ENCODE measurements at places on chromosomes 5 and 9.

- no peak for DNase-seq
These were observed 656.5 kb downstream of the BNC2 start for GRCh38 chr9:16213781-16214515.

DNA sequence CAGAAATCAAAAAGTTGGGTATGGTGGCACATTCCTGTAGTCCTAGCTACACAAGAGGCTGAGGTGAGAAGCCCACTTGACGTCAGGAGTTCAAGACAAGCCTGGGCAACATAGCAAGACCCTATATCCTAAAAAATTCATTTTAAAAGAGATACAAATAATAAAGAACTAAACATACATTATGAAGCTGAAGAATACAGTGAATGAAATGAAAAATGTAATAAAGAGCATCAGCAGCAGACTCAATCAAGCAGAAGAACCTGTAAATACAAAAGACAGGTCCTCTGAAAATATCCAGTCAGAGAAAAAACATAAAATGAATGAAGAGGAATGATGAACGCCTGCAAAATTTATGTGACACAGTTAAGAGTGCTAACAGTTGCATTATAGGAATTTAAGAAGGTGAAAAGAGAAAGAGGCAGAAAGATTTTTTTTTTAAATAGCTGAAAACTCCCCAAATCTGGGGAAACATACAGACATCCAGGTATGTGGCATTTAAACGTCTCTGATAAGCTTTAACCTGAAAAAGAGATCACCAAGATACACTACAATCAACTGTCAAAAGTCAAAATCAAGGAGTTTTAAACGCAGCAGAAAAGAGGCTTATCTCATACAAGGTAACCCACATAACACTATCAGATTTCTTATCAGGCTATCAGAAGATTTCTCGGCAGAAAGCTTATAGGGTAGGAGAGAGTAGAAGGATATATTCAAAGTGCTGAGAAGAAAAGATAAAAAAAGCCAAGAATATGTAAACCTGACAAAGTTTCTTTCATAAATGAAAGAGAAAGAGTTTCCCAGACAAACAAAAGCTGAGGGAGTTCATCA, 57.6 kb downstream of the PRRC1 start:
- DNase-seq = no peak

GRCh38 chr5:168706655-168707069, 127.5 kb upstream of the PANK3 start:
- DNase-seq = no peak

DNA sequence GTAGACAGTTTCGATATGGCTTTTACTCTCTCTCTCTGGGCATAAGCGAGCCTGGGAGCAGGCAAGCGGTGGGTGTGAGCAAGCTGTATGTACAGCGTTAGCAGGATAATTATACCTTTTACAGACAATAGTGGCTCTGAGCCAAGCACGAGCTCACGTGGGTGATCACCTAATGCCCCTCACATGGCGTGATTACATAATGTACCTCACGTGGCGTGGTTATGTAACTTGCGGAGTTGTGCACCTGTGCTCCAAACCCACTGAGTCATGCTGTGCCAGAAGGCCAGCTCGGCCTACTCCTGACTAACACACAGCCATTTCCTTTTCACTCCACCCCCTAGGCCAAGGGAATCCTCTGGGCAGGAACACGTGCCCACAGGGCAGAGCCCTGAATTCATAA, 797.2 kb downstream of the EFNA5 start:
- DNase-seq = no peak

DNA sequence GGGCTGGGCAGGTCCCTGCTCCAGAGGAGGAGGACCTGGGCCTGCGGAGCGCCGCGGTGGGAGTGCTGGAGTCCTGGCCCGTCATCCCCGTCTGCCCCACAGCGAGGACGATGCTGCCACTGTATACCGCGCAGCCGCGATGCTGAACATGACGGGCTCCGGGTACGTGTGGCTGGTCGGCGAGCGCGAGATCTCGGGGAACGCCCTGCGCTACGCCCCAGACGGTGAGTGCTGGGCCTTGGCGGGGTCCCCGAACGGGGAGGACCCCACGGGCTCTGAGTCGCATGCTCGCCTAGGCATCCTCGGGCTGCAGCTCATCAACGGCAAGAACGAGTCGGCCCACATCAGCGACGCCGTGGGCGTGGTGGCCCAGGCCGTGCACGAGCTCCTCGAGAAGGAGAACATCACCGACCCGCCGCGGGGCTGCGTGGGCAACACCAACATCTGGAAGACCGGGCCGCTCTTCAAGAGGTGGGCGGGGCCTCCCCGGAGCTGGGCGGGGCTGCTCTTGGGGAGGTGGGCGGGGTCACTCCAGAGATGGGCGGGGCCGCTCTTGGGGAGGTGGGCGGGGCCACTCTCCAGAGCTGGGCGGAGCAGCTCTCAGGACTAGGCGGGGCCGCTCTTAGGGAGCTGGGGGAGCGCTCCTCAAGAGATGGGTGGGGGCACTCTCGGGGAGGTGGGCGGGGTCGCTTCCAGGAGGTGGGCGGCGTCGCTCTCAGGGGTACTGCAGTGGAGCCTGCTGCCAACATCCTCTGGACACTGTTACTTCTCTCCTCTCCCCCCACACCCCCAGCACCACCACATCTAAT, 13.1 kb downstream of the LRRC26 start:
- DNase-seq = peak; percentile 40

DNA sequence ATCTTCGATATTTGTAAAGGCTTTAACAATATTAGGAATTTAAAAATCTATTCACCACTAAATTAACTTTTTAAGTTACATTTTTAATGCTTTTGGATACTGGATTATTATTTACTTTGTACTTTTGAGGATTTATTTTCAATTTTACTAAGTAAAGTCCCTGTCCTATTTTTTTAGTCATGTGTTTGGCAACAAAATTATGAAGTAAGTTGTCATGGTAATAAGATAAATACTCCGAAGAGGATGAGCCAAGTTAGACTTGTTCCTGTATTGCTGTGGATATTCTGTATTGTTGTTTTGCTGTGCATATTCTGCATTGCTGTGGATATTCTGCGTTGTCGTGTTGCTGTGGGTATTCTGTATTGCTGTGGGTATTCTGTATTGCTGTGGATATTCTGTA, 210.1 kb downstream of the MTRR start:
- DNase-seq = no peak

GRCh38 chr5:40688127-40688761, 8.5 kb downstream of the PTGER4 start:
- peak; percentile 73 for DNase-seq

GRCh38 chr5:123787635-123788034, 275.7 kb downstream of the CSNK1G3 start:
- no peak for DNase-seq

- DNase-seq = no peak
These were observed 273.3 kb downstream of the BNC2 start for GRCh38 chr9:16597136-16597535.

- no peak for DNase-seq
These were observed 1.5 kb downstream of the STXBP1 start for GRCh38 chr9:127613583-127613954.

- DNase-seq = no peak
These were observed 171.5 kb downstream of the EDIL3 start for GRCh38 chr5:84213212-84213611.

DNA sequence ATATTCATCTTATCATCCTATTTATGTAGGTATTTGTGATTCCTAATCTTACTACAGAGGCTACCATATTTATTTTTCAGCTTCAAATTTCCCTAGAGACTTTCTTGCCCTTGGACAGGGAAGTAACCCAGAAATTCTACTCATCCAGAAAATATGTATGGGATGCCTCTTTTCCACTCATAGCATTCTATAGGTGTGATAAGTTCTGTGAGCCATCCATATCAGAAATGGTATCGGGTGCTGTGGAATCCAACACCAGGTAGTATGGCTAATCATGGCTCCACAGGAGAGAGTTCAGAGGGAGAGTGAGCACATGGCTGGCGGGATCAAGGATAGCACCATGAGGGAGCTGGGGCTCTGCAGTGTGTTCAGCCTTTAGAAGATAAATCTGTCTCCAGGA, 349.3 kb upstream of the ACTBL2 start:
- no peak for DNase-seq

DNA sequence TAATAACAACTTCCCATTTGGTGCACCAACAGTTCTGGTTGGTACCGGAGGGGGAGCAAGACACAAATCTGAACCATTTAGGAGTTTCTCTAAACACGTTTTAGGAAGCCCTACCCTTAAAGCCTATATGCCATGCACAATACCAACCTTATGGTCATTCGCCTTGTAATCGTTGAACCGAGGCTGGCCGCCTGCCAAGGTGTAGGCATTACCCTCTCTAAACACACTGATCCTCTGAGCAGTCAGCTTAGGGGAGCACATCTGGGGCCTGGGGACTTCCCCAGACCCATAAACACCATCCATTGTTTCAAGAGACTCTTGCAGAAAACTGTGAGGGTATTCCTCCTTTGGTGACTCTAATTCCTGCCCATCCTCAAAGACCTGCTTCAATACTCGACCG, 328 bp downstream of the GRXCR2 start:
- DNase-seq = no peak

DNA sequence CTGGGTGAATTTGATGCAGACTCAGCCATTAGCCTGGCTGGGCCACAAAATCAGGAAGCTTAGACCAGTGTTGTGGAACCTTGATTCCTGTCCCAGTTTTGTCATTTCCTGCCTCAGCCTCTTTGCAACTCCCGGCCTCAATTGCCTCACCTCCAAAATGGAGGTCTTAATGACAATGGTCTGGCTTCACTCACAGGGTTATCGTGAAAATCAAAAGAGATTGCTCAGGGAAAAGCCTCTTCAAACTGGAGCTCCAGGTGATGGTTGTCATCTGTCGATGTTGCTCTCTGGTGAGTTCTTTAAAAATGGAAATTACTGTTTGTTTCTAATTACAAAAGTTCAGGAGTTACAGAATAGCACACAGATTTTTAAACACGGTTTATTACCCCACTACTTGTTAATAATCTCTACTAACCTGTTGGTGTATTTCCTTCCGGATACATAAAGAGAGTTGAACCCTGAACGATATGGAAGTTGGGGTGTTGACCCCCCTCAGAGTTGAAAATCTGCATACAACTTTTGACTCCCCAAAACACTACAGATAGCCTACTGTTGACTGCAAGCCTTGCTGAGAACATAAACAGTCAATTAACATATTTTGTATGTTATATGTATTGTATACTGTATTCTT, 109.9 kb upstream of the CPEB4 start:
- DNase-seq = no peak

DNA sequence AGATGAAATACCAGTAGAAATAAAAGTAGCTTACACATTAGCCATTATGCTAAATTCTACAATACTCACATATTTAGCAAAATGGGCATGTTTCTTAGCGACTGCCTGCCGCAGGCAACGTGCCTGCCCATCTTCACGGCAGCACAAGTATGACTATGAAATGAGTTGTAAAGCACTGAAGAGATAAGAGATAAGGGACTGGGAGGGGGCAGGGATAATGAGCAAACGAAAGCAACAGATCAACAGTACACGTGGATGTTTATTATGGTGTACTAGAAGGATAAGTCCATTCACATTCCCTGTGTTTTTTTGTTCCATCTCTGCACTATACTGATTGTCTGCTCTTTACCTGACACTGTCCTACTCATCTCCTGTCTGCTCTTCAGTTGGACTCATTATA, 44.1 kb upstream of the KCNN2 start:
- no peak for DNase-seq

GRCh38 chr5:170791325-170791954, 7.9 kb downstream of the GABRP start:
- no peak for DNase-seq

GRCh38 chr9:97761056-97761598, 64.0 kb upstream of the XPA start:
- DNase-seq = no peak

GRCh38 chr5:175873088-175873454, 1.7 kb downstream of the CPLX2 start:
- DNase-seq = no peak

DNA sequence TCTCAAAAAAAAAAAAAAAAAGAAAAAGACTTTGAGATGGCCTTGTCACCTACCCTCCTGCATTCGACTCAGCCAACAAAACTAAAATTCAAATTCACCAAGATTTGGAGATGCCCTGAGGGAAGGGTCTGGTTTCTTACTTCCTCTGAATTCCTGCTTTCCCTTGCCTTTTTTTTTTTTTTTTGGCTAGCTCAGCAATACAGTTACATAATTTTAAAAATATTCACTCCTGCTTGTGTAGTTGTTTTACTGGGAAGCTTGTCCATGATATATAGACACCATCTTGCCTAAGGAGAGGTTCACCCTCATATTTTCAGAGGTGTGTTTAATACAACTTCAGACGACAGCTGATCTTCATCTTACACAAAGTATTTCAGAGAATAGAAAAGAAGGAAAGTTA, 21.3 kb upstream of the SERINC5 start:
- DNase-seq = no peak

- DNase-seq = no peak
These were observed 6.2 kb upstream of the VPS13A start for GRCh38 chr9:77170991-77171699.

DNA sequence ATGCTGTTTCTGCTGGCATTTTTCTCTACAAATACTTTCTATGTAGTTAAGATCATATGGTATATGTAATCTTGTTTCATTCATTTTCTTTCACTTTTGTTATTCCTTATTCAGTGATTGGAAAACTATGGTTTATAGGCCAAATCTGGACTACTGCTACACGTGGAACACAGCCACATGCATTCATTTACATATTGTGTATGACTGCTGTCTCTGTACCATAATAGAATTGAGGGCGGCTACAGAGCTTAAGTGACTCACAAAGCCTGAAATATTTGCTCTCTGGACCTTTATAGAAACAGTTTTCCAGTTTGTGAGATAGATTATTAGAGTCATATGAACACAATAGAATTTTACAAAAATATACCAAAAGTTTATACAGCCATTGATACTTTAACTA, 133.6 kb upstream of the CDKN2B start:
- DNase-seq = no peak

All from stimulated activated CD8-positive, alpha-beta memory T cell treated with anti-CD3 and anti-CD28 coated beads, Interleukin-4, amount 100 ng/mL, for 24 hours (primary cell).